ENCODE measurements at places on chromosomes 1 and 21.

DNA sequence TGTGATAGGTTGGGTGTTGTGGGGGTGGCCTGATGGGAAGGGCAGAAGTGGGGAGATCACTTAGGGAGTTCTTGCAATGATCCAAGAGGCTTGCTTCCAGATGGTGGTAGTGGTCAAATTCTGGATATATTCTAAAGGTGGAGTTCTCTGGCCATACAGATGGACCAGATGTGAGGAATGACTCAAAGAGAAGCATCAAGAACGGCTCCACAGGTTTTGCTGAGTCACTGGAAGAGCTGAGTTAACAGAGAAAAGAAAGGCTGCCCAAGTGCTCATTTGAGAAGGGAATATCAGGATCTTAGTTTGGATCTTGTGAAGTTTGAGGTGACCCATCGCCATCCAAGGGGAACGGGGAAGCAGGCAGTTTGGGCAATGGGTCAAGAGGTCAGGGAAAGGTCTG is 192.9 kb upstream of the GALNT2 start:
- DNase-seq = no peak

DNA sequence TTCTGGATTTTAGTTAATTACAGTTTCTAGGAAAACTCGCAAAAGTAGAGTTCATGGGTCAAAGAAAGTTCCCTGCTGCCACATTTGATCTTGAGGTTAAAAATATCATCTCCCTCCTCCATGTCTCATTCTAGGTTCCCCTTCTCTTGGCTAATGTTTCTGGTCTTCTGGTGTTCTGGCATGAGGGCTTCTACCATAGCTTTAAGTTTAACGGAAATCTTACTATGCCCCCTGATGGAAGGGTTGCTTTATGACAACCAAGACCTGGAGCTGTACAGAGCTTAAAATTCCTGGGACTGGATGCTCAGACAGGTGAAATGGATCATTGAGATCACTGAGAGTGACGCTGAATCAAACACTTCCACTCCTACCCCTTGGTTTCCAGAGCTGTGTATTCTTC is 1881.7 kb downstream of the MRPL39 start:
- DNase-seq = no peak

- no peak for DNase-seq
These were observed 100.9 kb downstream of the DDX20 start for GRCh38 chr1:111856411-111857185.

DNA sequence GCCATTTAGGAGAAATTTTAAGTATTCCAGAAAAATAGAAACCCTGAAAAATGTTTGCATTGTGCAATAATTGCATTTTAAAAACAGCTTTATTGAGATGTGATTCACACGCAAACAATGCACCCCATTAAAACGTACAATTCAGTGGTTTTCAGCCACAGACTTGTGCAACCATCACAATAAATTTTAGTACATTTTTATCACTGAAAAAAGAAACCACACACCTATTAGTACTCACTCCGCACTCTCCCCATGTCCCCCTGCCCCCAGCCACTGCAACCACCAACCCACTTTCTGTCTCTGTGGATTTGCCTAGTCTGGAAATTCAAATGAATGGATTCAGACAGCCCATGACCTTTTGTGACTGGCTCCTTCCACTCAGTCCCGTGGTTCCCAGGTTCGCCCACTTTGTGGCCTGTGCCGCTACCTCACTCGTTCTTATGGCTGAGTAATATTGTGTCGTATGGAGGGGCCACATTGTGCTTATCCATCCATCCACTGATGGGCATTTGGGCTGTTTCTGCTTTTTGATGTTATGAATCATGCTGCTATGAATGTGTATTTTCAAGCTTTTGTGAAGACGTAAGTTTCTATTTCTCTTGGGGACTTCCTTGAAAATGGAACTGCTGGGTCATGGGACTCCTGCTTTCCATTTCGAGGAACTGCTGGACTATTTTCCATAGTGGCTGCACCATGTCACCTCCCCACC is 147.7 kb upstream of the ARHGEF16 start:
- DNase-seq = no peak

DNA sequence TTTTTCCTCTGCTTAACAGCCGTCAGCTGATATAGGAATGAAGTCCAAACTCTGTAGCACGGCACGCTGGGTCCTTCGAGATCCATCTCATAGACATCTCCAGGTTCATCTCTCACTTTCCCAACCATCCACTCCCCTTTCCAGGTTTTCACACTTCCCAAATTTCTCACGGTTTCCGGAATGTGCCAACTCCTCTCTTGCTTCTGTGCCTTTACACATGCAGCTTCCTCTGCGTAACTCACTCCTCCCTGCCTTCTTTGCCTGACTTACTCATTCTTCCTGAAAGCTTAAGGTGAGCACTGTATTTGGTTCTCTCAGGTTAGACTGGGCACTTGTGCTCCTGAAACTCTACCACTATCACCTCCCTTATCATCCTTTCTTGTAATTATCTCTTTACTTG is 168.4 kb downstream of the PCNX2 start:
- no peak for DNase-seq

GRCh38 chr1:30061292-30062220 is 661.8 kb downstream of the MATN1 start:
- DNase-seq = no peak
